ENCODE measurements at places on chromosomes 7 and 10.
A peak's percentile ranks its signal among the peaks of the same experiment; 100 is the strongest.

GRCh38 chr7:140390466-140391190 is 7.7 kb downstream of the SLC37A3 start:
- DNase-seq: peak; percentile 45

- DNase-seq: no peak
Measured at GRCh38 chr10:7111561-7111960, 299.3 kb downstream of the SFMBT2 start.

DNA sequence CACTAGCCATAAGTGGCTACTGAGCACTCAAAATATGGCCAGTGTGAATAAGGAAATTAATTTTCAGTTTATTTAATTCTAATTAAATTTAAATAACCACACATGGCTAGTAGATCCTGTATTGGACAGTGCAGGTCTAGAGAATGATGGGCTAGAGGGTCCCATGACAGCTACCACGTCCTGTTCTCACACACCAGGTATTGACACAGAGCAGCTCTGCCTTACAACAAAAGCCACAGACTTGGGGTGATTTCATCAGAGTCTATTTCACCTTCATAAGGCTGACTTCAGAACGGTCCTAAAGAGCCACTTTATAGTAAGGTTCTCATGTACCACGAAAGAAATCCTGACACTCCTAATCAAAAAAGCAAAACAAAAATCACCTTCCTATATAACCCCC is 111.3 kb downstream of the UBE2H start:
- peak; percentile 36 for DNase-seq

DNA sequence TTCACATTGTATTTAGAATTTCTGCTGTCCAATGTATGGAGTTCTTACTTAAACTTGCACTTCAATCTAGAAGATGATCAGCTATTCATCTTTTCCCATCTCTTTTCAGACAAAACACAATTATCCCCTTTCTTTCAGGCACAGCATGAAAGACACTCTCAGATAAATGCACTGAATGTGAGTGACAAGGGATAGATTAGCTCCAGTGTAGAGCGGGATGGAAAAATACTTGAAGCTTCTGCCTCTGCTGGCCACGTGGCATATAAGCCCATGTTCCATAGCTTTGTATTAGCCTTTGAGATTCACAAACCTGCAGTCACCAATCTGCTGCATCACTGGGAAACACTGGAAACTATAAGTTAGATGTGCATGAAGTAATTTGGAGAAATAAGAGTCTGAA is 162.2 kb upstream of the FAM3C start:
- DNase-seq: no peak

- DNase-seq: no peak
Measured at GRCh38 chr7:12529971-12530710, 40.4 kb upstream of the SCIN start.

All from activated CD8-positive, alpha-beta T cell treated with anti-CD3 and anti-CD28 coated beads for 36 hours (primary cell).